Hematopoietic multipotent progenitor cell treated with erythropoietin and hydrocortisone succinate and interleukin-3 and kit ligand, for 8 days (in vitro differentiated cells): ENCODE measurements at places on chromosomes 12 and 14.

- no peak for DNase-seq
Measured at GRCh38 chr12:121807642-121808347, 4.0 kb downstream of the SETD1B start.

DNA sequence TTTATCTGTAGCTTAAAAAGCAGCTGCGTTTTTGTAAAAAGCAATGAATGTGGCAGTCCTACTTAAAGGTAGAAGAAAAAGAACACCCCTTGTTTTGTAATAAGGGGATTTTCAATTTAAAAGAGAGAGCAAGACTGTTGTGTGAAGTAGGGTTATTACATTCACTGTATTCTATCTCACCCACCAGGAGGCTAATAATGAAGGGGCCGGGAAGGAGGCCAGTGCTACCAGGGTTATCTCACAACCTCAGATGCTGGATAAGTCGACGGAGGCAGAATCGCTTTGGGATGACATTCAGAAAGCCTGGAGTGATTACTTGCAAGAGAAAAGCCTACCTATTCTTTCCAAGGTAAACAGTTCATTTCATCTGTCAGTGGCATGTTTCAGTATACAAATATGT, 97.7 kb downstream of the RMST start:
- no peak for DNase-seq

GRCh38 chr12:122505419-122506051, 4.8 kb upstream of the ZCCHC8 start:
- no peak for DNase-seq

GRCh38 chr14:65804439-65805112, 392.0 kb downstream of the FUT8 start:
- DNase-seq, result no peak

DNA sequence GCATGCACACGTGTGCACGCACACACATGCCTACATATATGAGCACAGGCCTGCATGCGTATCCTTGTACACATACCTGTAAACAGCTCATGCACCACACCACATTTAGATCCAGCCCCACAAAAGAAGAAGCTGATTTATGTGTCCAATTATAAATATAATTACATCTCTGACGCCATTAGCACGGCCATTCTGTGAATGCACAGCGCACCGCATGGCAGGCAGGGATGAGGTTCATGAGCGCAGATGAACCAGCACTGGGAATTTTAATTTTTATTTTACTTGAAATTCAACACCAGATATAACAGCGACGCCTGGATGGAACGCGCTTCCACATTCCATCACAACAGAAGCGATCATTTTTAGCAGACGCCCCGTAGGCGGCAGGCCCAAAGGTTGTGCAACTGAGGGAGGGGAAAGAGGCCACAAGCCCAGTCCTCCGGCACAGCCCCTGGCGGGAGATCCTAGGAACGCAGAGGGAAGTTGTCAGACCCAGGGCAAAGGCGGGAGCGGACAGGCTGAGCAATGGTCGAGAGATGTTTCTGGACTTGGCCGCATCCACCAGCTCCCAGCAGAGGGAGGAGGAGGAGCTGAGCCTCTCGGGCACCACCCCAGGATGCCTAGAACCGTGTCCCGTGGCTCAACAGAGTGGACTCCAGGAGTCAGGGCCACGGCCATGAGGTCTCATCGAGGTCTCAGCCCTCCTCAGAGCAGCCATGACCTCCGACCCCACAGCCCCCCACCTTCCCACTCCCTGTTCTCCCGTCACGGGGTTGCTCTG, 37.9 kb upstream of the GALNT9 start:
- DNase-seq, result no peak
